ENCODE measurements at places on chromosomes 4 and X. TPM values are rescaled to one million over a fixed set of nuclear protein-coding genes. Genes with fewer than 3 reads are reported as not detected.

ZNF718 gene
- 11.1 TPM for total RNA-seq

TBC1D19 gene
- 3.1 TPM for total RNA-seq

MAGEB10 gene
- not detected for total RNA-seq

GRCh38 chrX:35786271-35786670 is 11.9 kb upstream of the MAGEB16 start:
- DNase-seq, result no peak
- H3K27ac ChIP-seq, result no peak overlapping the region
- H3K4me3 ChIP-seq, result no peak overlapping the region
- no peaks in the 10 kb centered on the region for H3K27me3 ChIP-seq
- no peaks in the 10 kb centered on the region for H3K36me3 ChIP-seq

FGF13 gene
- not detected for total RNA-seq

DNA sequence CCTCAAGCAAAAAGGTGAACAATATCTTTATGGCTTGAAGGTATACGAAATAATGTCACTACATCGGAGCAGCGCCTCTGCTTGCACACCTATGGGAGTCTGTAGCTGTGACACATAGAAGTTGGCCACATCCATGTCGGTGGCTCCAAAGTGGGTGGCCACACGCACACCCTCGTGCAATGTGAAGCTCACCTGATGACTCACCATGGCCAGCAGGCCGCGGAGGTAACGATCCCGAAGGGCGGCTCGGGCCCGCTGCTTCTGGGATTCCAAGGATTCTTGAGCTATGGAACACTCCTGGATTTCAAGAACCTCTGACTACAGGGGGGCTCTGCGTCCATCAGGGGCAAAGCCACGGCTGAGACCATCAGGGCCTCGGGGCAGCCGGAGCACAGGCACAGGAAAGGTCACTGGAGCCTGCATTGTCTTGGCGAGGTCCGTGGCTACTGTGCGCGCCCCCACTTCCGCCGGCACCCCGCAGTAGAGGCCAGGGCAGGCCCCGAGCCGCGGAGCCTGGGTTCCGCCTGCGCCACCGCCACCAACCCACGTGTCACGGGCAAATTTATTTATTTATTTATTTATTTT is 25.2 kb downstream of the NYX start:
- H3K36me3 ChIP-seq, result no peaks in the 10 kb centered on the region
- no peak overlapping the region for H3K4me3 ChIP-seq
- no peak for DNase-seq
- peaks cover 2% of the 10 kb centered on the region for H3K4me1 ChIP-seq
- H3K27me3 ChIP-seq, result no peaks in the 10 kb centered on the region

- H3K36me3 ChIP-seq, result peaks cover 27% of the 10 kb centered on the region
- DNase-seq, result peak; percentile 38
- peak overlapping the region; percentile 87 for H3K27ac ChIP-seq
- H3K4me3 ChIP-seq, result peak overlapping the region; percentile 29
Observed at GRCh38 chrX:10106806-10107205, 50.0 kb upstream of the CLCN4 start.

GLOD5 gene
- total RNA-seq, result not detected

GRCh38 chrX:149568701-149569296 is 18.5 kb downstream of the MAGEA9B start:
- no peak overlapping the region for H3K4me3 ChIP-seq
- no peaks in the 10 kb centered on the region for H3K36me3 ChIP-seq

DNA sequence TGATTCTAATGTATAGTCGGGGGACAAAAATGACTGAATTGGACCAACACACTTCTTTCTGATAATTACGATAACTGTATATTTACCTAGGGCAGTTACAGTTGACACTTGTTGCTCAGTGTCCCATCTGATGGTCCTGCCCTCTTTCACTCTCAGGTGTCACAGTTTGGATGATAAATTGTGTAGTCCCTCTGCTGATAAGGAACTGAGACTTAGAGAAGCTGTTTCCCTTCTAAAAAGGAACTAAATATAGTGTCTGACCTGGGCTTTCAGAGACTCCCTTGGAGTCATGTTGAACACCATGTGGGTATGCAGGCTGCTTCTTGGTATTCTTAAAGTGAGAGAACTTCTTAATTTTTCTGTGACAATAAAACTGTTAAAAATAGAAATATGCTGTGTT is 23.7 kb upstream of the PNPLA4 start:
- H3K27ac ChIP-seq, result no peak overlapping the region
- DNase-seq, result no peak
- no peaks in the 10 kb centered on the region for H3K36me3 ChIP-seq
- no peaks in the 10 kb centered on the region for H3K4me1 ChIP-seq
- no peaks in the 10 kb centered on the region for H3K27me3 ChIP-seq

DNA sequence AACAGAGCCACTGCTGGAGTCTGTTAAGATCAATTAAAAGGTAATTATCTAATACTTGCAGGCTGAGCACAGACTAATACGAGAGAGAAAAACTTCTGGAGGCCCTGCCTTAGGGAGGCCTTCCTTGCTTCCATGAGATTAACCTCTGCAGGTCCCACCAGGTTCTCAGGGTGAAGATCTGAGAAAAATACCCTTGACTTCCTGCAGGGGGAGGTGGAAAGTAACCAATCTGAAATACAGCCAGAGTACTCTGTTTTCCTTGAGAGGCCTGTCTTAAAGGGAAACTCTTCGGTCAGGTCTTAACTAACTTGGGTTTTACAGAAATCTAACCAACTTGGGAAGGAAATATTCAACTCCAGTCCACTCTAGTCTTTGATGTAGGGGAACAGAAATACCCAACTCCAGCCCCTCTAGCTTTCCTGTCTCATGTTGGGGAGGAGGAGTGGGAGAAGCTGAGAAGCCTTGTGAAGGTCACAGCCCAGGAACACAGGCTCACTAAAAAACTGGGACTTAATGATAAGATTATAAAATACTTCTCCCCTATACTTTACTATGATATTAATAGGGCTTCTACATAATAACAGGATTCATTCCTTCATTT is 77.1 kb downstream of the TBCK start:
- DNase-seq, result no peak
- H3K4me3 ChIP-seq, result no peak overlapping the region
- H3K27me3 ChIP-seq, result no peaks in the 10 kb centered on the region
- H3K36me3 ChIP-seq, result peaks cover 8% of the 10 kb centered on the region
- H3K4me1 ChIP-seq, result no peaks in the 10 kb centered on the region

PF4V1 gene
- not detected for total RNA-seq

GRCh38 chr4:6917461-6918271 is 8.0 kb downstream of the TBC1D14 start:
- H3K36me3 ChIP-seq, result peaks cover 11% of the 10 kb centered on the region
- H3K27ac ChIP-seq, result peak overlapping the region; percentile 89
- H3K4me3 ChIP-seq, result peak overlapping the region; percentile 43
- DNase-seq, result peak; percentile 61
- H3K27me3 ChIP-seq, result no peaks in the 10 kb centered on the region

GRCh38 chr4:121408-122084 is 2.8 kb upstream of the ZNF718 start:
- H3K27me3 ChIP-seq, result no peaks in the 10 kb centered on the region
- H3K4me1 ChIP-seq, result peaks cover 16% of the 10 kb centered on the region
- peak overlapping the region; percentile 34 for H3K4me3 ChIP-seq
- peak; percentile 6 for DNase-seq
- H3K27ac ChIP-seq, result no peak overlapping the region

- no peak overlapping the region for H3K4me3 ChIP-seq
- H3K36me3 ChIP-seq, result peaks cover 20% of the 10 kb centered on the region
- no peak overlapping the region for H3K27ac ChIP-seq
- no peak for DNase-seq
- peaks cover 19% of the 10 kb centered on the region for H3K4me1 ChIP-seq
Observed at GRCh38 chr4:101184668-101185067, 162.7 kb downstream of the PPP3CA start.

- peaks cover 13% of the 10 kb centered on the region for H3K27me3 ChIP-seq
- no peak overlapping the region for H3K4me3 ChIP-seq
- no peak overlapping the region for H3K27ac ChIP-seq
Observed at GRCh38 chr4:7651461-7651921, 216.8 kb upstream of the PSAPL1 start.

ALPK1 gene
- 14.7 TPM for total RNA-seq

DNA sequence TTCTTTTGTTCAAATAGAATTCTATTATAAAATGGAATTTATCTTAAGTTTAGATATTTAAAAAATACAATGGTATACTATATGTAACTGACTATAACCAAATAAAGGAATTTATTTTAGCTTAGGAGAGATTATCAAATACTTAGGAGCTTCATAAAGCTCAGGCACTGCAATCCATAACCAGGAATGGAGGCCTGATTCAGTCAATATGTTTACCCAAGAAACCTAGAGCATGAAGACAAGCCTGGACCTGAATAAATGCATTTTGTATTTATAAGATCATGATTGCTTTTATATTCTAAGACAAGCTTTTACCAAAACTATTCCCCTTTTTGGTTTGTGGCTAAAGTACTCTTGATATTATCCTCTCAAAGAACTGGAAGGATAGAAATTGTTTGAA is 742.6 kb downstream of the FAT4 start:
- H3K27ac ChIP-seq, result no peak overlapping the region
- H3K27me3 ChIP-seq, result no peaks in the 10 kb centered on the region
- no peak for DNase-seq
- H3K4me1 ChIP-seq, result no peaks in the 10 kb centered on the region
- H3K4me3 ChIP-seq, result no peak overlapping the region
- no peaks in the 10 kb centered on the region for H3K36me3 ChIP-seq

LRRC66 gene
- total RNA-seq, result 0.06 TPM

GRCh38 chrX:20513185-20513584 is 246.5 kb upstream of the RPS6KA3 start:
- DNase-seq, result no peak
- H3K4me3 ChIP-seq, result no peak overlapping the region
- no peak overlapping the region for H3K27ac ChIP-seq

SOWAHD gene
- 0.18 TPM for total RNA-seq

CT45A3 gene
- not detected for total RNA-seq

F8A2 gene
- not detected for total RNA-seq

GABRG1 gene
- total RNA-seq, result not detected

SLC16A2 gene
- total RNA-seq, result 0.60 TPM

DNA sequence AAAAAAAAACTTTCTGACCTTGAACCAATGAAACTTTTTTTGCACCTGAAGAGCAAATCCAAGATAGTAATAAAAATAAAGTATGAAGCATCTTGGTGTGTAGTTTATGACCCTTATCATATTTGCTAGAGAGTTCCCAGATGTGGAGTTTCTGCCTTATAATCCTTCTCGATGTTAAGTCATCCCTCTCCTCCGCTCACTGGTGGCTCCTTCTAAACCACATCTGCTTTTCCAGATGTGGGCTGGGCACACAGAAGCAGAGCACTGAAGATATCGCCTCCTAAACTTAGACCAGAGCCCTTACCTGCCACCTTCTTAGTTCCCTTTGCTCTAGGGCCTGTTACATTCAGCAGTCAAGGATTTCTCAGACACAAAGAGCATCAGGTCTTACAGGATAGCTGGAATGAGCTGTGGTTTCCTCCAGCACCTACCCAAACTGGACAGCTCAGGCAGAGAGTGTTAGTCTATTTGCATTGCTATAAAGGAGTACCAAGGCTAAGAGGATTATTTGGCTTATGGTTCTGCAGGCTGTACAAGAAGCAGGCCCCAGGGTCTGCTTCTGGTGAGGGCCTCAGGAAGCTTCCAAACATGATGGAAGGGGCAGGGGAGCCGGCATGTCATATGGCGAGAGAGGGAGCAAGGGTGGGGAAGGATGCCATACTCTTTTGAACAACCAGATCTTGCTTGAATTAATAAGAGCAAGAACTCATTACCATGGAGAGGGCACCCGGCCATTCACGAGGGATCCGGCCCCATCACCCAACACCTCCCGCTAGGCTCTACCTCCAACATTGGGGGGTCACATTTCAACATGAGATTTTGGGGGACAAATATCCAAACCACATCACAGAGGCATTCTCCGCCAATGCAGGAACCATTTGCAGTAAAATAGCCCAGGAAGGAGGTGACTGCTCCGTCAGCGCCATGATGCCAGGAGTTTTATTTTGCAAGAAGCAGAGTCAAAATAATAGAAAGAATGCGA is 75.6 kb upstream of the HELT start:
- DNase-seq, result no peak
- H3K4me3 ChIP-seq, result no peak overlapping the region
- no peaks in the 10 kb centered on the region for H3K36me3 ChIP-seq
- H3K27ac ChIP-seq, result no peak overlapping the region
- peaks cover 11% of the 10 kb centered on the region for H3K27me3 ChIP-seq

- no peak overlapping the region for H3K4me3 ChIP-seq
- no peaks in the 10 kb centered on the region for H3K36me3 ChIP-seq
- no peak for DNase-seq
- H3K27ac ChIP-seq, result no peak overlapping the region
- peaks cover 23% of the 10 kb centered on the region for H3K4me1 ChIP-seq
Observed at GRCh38 chr4:10164877-10165283, 48.3 kb upstream of the WDR1 start.

DNA sequence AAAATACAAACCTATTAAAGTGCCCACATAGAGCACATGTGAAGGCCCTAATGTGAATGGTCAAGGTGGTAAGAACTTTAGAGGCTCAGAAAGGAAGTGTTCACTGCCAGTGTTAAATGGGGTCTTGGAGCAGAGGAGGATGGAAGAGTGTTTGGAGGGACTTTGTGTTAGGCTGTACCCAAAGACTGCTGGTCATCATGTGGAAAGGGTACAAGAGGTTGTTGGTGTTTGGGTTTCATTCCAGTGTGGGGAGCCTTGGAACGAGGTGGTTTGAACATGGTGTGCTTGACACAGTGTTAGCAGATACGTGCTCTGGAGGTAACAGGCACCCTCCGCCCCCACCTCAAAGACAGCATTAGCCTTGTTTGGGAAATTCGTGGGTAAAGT is 73.1 kb downstream of the RAPGEF2 start:
- peaks cover 3% of the 10 kb centered on the region for H3K27me3 ChIP-seq
- H3K36me3 ChIP-seq, result no peaks in the 10 kb centered on the region
- no peak for DNase-seq
- H3K4me3 ChIP-seq, result no peak overlapping the region
- H3K4me1 ChIP-seq, result peaks cover 68% of the 10 kb centered on the region

SSX4B gene
- total RNA-seq, result not detected

- no peak overlapping the region for H3K27ac ChIP-seq
- DNase-seq, result no peak
- peaks cover 1% of the 10 kb centered on the region for H3K4me1 ChIP-seq
- H3K36me3 ChIP-seq, result no peaks in the 10 kb centered on the region
- no peaks in the 10 kb centered on the region for H3K27me3 ChIP-seq
Observed at GRCh38 chrX:148443216-148443615, 57.2 kb upstream of the AFF2 start.

GRCh38 chr4:82419451-82419850 is 10.8 kb downstream of the HNRNPDL start:
- no peak for DNase-seq
- no peak overlapping the region for H3K27ac ChIP-seq
- H3K36me3 ChIP-seq, result peaks cover 17% of the 10 kb centered on the region
- no peak overlapping the region for H3K4me3 ChIP-seq
- H3K27me3 ChIP-seq, result peaks cover 34% of the 10 kb centered on the region
- peaks cover 28% of the 10 kb centered on the region for H3K4me1 ChIP-seq

- H3K4me3 ChIP-seq, result no peak overlapping the region
- H3K4me1 ChIP-seq, result peaks cover 24% of the 10 kb centered on the region
- H3K36me3 ChIP-seq, result no peaks in the 10 kb centered on the region
Observed at GRCh38 chr4:10581022-10581421, 103.5 kb downstream of the CLNK start.

Measured in activated naive CD8-positive, alpha-beta T cell treated with anti-CD3 and anti-CD28 coated beads for 36 hours (primary cell).